Activated CD8-positive, alpha-beta memory T cell treated with anti-CD3 and anti-CD28 coated beads, Interleukin-2, amount 50 U/mL, for 4 hours (primary cell): ENCODE measurements at places on chromosomes 4 and X.

DNA sequence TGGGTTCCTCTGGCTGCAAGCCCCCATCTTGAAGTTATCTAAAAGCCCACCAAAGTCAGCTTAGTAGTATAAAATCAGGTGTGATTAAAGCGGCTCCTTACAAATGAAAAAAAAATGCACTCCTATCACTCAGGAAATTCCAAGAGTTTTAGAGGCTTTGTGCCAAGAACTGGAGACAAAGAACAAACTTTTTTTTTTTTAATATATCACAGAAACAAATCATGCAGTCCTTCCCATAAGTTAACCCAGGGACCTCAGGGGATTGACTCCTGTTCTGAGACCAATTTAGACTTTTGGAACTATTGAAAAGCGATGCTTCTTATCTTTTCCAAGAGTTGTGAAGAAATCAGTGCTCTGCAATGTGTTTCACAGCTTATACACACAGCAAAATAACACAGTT is 53.6 kb downstream of the HHIP start:
- DNase-seq: no peak

- DNase-seq: no peak
Observed at GRCh38 chr4:124085561-124086180, 626.9 kb downstream of the ANKRD50 start.

- DNase-seq: no peak
Observed at GRCh38 chr4:147644471-147644870, 27.3 kb downstream of the TMEM184C start.

- DNase-seq: no peak
Observed at GRCh38 chrX:40875476-40875875, 140.1 kb upstream of the MED14 start.

- no peak for DNase-seq
Observed at GRCh38 chrX:46597771-46598170, 24.2 kb downstream of the CHST7 start.

- no peak for DNase-seq
Observed at GRCh38 chrX:40622479-40623138, 619 bp upstream of the MPC1L start.

DNA sequence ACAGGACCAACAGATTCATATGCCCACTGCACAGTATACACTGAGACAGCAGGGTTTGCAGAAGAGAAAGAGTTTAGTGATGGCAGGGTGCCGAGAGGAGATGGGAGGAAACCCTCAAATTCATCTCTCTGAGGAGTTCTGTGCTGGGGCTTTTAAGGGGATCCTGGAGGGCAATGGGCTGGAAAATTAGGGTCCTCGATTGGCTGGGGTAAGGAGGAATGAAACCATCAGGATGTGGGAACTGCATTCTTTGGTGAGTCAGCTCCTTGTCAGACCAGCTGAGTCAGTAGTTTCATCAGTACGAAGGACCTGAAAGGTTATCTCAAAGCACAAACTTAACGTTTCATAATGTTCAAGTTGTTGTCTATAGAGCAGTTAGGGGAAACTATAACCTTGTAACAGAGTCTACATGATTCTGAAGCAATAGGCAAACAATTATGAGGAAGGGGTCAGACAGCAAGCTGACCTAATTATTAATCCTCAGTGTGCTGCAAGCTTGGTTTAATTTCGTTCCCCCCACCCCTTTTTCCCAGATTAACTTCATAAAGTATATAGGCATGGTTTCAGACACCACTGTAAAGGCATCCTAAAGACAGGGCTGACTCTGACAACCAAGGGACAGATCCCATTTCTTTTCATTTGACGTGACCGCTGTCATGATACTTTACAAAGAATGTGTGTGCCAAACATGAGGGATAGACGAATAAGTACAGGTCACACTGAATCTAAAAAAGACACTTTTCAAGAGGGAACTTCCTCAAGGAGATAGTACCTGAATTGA is 1.5 kb upstream of the MSMO1 start:
- no peak for DNase-seq

DNA sequence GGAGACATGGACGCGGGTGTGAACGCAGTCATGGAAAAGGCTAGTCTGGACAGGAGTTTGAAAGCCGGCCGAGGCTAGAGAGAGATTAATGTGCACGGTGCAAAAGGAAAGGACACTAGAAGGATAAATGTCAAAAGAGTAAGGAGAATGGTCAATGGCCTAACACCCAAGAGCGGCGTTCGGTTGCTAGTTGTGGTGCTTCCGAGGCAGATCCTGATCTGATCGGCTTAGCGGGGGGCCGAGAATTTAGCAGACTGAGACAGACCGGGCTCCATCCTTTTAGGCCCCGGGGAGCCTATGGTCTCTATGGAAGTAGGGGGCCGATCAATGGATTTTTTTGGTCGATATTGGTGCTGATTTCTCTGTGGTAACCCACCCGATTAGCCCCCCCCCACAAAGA is 6.9 kb downstream of the GAGE10 start:
- DNase-seq: no peak

DNA sequence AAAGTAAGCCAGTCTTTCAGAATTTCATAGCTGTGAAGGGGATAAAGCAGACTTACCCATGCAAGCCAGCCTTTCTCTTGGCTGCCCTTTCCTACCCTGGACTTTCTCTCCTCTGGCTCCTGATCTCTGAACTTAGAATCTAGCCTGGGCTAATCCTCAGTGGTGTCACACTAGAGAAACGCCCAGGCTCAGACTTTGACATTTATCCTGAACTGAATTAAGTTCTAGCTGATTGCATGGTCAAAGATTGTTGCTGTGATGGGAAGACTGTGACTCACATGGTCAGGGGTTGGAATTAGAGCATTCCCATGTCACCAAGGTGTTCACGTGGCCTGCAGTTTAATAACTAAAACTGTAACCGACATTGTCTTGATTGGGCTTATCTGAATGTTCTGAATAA is 469.5 kb upstream of the FAT1 start:
- DNase-seq: no peak

DNA sequence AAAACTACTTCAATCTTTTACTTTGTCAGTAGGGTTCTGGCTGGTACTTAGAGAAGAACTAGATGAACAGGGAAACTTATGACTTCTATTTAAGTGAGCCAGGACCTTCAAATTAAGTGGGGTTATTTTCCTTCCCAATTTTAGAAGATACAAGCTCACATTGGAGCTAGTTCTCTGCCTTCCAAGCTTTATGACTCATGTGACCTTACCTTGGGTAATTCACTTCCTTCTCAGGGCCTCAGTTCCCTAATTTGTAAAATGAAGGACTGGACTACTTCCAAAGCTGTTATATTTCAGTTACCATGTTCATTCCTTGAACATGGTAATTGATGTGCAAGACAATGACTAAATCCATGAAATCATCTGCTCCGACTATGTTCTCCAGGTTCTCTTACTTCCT is 32.0 kb upstream of the DCX start:
- DNase-seq: no peak

GRCh38 chr4:5996641-5997040 is 21.6 kb downstream of the C4orf50 start:
- DNase-seq: no peak

- DNase-seq: no peak
Observed at GRCh38 chrX:68443155-68443868, 10.0 kb upstream of the OPHN1 start.

DNA sequence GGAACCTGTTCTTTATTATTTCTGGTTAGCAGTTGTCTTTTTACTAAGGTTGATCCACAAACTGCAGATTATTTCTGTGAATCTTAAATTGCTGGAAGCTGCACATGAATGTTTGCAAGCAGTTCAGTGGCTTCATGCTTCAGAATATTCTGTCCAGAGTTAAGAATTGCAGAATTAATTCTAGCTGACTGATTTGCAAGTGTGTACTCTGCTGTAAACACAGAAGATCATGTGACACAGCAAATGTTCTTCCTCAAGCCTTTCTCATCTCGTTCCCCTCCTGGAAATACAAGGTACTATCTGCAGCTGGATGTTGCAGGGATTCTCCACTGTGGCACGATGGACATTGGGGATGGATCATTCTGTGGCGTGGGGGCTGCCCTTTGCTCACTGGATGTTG is 16.8 kb upstream of the CLTRN start:
- DNase-seq: no peak

DNA sequence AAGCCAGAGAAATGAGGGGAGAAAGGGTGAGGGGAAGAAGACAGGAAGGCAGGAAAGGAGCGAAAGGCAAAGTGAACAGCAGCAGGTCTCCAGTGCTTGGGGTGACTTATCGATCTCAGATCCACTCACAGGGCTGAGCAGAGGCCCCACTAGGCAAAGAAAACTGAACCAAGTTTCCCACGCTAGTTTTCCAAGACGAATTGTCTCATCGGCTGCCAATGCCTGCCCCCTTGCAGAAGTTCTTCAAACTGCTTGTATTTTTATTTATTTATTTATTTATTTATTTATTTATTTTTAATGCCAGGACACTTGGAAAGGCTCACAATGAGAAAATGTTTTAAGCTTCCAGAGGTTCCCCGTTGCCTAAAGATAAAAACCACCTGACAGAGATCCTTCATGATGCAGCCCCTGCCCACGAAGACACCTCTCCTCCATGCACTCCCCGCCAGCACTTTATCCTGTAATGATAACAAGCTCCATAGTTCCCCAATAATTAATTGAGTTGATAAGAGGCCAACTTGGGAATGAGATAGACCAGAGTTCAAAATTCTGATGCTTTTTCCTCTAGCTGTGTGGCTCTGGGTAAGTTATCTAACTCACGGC is 43.2 kb downstream of the QDPR start:
- DNase-seq: no peak

DNA sequence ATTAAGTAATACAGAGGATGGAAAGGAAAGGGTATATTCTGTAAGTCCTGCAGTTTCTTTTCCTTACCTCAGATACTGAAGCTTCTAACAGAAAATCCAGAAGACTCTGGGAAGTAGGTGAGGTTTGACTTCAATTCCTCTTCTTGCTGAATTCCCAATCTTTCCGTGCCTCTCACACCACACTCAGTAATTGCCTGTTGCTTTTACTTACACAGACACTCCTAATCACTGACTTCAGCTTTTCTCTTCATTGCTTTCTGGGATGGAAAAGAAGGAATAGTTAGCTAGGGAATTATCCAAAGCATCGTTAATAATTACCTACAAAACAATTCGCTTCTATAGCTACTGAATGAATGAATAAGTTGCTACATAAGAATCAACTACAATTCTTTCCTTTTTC is 163.6 kb downstream of the FBXO8 start:
- no peak for DNase-seq

DNA sequence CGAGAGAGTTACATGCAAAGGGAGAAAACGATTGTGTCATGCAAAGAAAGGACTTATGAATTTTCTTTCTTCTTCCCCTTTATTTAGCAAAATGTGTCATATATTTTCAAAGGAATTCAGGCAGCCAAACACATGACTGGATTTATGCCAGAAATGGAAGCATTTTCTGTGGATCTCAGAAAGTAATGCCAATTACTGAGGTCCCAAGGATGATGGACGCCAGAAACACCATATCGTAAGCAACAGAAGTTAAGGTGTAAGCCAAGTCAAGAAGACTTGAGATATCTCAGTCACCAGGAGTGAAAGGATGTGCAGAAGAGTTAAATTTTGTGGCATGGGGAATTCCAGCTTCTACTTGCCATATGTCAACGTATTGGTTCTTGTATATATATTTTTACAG is 255.1 kb downstream of the GBA3 start:
- DNase-seq: no peak

- DNase-seq: no peak
Observed at GRCh38 chr4:121829511-121829910, 5.8 kb upstream of the CCNA2 start.

DNA sequence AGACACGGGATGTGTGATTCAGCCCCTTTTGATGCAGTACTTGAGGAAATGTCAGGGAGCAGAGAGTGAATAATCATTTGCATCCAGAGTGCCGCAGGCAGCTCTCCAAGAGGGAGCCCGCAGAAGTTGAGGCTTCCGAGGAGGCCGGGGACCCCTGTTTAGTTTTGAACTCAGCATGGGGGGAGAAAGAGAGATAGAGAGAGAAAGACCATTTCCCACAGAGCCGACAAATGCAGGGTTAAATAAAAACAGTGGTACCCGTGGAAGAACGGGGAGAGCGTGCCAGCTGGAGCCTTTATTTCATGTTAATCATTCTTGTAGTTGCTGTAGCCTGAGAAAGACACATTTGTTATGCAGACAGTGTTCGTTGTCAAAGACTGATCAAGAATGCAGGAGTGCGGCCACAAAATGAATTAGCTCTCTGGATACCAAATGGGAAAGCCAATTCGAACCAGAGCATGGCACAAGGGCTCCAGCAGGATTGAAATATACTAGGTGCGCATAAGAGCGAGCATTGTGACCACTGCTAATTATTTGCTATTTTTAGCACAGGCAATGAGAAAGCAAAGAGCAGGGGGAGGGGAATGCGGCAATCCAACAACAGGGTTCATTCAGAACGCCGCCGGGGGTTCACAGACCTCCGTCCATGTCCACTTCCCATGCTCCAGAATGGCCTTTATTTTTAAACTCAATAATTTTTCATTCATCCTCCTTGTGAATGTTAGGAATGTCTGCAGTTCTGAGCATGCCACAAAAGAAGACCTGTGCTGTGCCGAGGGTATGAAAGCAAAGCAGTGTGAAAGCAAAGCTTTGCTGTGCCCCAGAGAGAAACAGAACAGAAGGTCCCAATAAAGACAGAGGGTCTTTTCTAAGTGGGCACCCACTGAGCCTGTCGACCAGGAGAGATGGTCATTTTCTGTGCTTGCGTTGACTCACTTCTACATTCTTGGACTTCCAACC is 243.9 kb upstream of the VCX3A start:
- DNase-seq: no peak

DNA sequence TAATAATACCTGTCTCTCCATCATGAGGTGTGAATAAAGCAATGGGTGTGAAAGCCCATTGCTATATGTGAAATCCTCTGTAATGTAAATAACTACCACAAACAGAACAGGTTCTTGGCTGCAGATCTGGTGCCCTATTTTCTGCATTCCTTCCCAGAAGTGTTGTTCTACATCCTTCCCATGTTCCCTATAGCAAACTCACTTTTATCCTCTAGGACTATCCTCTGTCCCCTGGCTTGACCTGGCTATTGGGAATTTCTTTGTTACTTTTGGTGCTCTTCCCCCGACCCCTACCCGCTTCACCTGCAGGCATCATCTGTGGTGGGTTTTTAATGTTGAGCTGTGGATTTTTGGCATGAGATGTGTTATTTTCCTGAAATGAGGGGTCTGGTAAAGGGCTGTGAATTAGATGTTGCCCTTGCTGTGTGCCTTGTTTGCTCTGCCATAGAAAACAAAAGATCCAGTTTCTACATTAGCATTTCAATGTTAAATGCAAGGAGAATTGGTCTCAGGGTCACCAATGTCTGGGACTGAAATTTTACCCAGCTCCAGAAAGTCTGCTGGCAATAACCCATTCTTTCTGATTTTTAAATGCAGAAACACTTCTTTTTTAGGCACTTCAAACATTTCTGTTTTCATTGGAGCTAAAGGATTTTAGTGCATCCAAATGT is 13.6 kb upstream of the FREM3 start:
- no peak for DNase-seq

DNA sequence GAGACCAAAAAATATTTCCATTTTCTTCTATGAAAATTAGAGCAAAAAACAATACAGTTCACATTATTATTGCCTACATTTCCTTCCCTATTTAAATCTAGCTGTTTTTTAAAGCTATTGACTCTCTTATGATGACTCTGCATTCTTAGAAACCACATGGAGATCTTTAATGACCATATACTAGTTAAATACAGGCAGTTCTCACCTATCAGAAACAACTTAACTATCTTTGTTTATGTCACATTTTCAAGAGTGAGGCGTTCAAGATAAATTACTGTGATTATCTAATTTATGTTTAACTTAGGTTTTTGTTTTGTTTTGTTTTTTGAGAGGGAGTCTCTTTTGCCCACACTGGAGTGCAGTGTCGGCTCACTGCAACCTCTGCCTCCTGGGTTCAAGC is 3.0 kb downstream of the CISD2 start:
- DNase-seq: no peak
